ENCODE measurements at places on chromosomes 5 and 9. TPM values are rescaled to one million over a fixed set of nuclear protein-coding genes. Genes with fewer than 3 reads are reported as not detected.

The PCDHB15 gene
- 0.48 TPM for total RNA-seq

The NUP188 gene
- 30.1 TPM for total RNA-seq

The CATSPER3 gene
- total RNA-seq = not detected

The PIGO gene
- 24.2 TPM for total RNA-seq

The FRMD3 gene
- 0.13 TPM for total RNA-seq

The ADRA1B gene
- 2.2 TPM for total RNA-seq

The PCDHGA2 gene
- 0.39 TPM for total RNA-seq

The EGFL7 gene
- 26.7 TPM for total RNA-seq

The CDX1 gene
- not detected for total RNA-seq

The NOXA1 gene
- 0.26 TPM for total RNA-seq

The CDH6 gene
- total RNA-seq = 3.4 TPM

The PTPRD gene
- total RNA-seq = 65.2 TPM

The PTGDS gene
- 0.39 TPM for total RNA-seq

The F2R gene
- total RNA-seq = 137 TPM

The TNC gene
- 46.0 TPM for total RNA-seq

The CSF1R gene
- total RNA-seq = not detected

The ARL14EPL gene
- total RNA-seq = not detected

The PCDHGA3 gene
- 0.65 TPM for total RNA-seq

The KCNIP1 gene
- not detected for total RNA-seq

The SPINK7 gene
- not detected for total RNA-seq

The PPP2R2B gene
- not detected for total RNA-seq

The GFI1B gene
- not detected for total RNA-seq

The LOX gene
- total RNA-seq = 125 TPM

The ENTPD2 gene
- not detected for total RNA-seq

The MAMDC2 gene
- 2.6 TPM for total RNA-seq

The PCDHGB2 gene
- total RNA-seq = 3.0 TPM

The SLC4A9 gene
- total RNA-seq = not detected

The ACTBL2 gene
- total RNA-seq = under 0.01 TPM

The GPR150 gene
- 1.0 TPM for total RNA-seq

The LRRC70 gene
- total RNA-seq = 0.24 TPM

The GAPVD1 gene
- total RNA-seq = 24.0 TPM

The ADAMTS2 gene
- total RNA-seq = 29.2 TPM

The GABRA1 gene
- total RNA-seq = not detected

The CLPTM1L gene
- total RNA-seq = 91.5 TPM

The TMEM232 gene
- total RNA-seq = 0.24 TPM

The PCDHB8 gene
- not detected for total RNA-seq

All from epithelial cell of alveolus of lung (primary cell).